Brain microvascular endothelial cell (primary cell): ENCODE measurements at places on chromosomes 11 and 22.

- DNase-seq, result no peak
Observed at GRCh38 chr11:104091281-104092096, 55.0 kb downstream of the DDI1 start.

DNA sequence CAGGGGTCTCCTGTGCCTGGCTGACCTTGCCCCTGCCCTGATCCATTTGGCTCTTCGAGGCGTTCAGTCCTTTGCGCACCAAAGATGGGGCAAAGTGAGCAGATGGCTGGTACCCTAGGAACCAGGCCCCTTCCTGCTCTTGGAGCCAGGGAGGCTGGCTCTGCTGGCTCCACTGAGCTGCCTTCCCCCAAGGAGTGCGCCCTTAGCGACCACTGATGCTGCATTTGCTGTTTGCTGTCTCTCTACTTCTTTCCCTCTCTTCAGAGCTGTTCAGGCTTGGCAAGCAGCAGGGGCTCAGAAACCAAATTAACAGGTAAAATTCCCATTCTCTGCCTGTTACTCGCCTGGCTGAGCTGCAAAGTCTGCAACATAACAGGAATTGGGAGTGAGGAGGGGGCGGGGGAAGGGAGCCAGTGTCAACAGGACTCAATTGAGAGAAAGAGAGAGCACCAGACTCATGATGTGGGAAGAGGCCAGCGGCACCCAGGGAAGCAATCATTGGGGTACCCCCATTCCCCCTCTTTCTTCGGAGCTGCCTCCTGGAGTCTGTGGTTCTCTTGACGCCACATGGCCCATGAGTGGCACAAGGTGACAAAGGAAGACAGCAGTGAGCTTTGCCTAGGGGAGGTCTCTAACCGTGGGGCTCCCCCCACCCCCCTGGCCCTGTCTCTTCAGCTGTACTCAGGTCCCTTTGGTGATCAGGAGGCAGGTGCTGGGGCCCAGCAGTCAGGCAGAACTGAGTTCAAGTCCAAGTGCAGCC lies 102.3 kb downstream of the TP53I11 start:
- DNase-seq, result no peak

- peak; percentile 18 for DNase-seq
Observed at GRCh38 chr22:35630387-35630793, 13.3 kb upstream of the MB start.

DNA sequence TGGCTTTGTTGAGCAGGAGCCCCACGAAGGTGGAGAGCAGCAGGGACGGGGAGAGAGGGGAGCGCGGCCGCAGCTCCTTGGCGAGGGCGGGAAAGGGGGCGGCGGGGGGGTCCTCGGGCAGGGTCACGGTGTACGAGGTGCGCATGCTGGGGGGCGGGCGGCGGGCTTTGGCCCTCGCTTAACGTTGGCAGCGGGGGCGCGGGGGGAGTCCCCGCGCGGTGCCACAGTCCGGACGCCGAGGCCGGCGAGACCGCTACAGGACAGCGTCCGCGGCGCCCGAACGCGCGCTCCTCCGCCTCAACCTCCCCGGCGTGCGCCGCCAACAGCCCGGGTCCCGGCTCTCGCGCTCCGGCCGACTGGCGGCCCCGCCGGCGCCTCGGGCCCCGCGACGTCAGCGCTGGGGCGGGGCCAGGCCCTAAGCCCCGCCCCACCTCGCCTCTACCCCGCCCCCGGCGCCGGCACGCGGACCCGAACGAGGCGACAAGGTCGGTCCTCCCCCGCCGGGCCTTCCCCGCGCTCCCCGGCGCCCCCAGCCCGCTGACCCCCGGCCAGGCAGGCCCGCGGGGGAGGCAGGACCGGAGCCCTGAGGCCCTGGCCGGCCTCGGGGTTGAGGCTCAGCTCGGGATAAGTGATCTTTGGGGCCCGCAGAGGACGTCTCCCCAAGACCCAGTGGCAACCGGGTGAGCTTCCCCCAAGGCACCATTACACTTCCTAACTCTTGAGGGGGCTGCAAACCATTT lies 17.5 kb downstream of the USP2 start:
- no peak for DNase-seq

GRCh38 chr11:121958971-121959325 lies 157.1 kb downstream of the BLID start:
- no peak for DNase-seq

- DNase-seq, result no peak
Observed at GRCh38 chr22:48306785-48307510, 1520.7 kb downstream of the BRD1 start.

DNA sequence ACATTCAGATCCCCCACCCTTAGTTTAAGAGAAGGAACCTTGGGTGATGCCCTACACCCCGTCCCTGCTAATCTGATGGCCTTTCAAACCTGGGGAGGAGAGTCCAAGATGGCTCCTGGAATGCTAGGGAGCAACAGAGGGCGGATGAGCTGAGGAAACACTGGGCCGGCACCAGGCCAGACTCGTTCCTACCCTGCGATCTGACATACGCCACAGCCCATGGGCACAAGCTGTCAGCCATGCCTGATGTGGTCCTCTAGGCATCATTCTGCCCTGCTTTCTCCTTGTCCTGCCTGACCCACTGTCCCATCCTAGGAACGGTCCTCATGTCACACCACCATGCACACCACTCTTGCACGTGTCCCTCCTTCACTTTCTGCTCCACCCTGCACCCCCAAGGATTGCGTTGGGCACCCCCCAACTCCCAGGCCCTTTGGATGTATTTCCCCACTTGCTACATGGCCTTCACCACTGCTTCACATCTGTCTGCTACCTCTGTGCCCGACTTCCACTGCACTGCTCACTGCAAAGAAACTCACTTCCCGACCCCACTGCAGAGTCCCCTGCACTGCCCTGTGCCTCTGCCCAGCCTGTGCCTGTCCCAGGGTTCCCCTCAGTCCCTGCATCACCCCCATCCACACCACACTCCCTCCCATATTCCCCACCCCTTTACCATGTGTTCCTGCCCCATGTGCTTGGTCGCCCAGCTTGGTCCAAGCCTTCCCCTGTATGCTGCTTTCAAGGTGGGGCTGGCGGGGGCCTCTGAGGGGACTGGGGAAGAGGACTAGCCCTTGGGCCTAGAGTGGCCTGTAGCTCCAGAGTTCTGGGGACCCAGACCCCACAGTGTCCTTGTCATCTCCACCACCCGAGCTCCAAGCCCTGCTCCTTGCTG lies 29.2 kb downstream of the USP35 start:
- DNase-seq, result no peak

GRCh38 chr11:35501776-35502175 lies 23.6 kb downstream of the PAMR1 start:
- DNase-seq, result no peak

DNA sequence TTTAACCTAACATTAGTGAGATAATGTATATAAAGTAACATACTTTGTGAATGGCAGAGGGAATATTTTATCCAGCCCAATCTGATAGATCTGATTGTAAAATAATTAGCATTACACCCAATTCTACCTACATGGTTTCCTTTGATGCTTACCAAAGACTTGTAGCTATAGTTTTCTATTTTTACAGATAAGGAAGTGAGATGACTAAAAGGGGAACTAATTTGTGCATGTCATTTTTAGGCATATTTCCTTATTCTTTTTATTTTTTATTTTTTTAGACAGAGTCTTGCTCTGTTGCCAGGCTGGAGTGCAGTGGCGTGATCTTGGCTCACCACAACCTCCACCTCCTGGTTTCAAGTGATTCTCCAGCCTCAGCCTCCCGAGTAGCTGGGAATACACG lies 793.7 kb upstream of the LRRC4C start:
- no peak for DNase-seq

DNA sequence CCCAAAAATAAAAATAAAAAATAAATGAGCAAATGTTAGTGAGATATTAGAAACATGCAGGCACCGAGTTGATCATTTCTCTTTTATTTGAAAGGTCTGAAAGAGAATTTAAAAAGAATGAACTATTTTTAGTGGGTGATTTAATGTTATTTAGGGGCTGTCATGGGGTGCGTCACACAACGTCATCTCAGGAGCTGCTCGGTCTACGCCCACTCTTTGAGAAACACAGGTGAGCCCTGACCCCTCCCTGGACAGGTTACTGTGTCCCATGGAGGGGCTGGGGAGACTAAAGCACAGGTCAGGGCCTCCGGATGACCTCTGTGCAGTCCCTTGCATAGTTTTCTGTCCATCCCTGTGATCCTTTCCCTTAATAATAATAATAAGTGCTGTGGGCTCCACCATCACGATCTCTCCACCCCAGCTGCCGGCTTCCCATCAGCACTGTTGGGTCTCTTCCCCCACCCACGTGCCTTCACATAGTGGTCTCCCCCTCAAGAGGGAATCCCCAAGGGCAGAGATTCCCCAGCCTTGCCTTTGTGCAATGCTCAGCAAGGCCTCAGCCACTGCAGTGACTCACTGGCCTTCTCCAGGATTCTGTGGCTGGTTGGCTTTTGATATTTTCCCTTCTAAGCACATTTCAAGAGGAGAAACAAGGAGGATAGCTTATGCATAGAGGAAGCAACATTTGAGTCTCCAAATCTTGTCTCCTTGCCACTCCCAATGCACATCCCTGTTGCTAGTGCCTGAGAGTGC lies 159.9 kb downstream of the TTC17 start:
- DNase-seq, result peak; percentile 38

DNA sequence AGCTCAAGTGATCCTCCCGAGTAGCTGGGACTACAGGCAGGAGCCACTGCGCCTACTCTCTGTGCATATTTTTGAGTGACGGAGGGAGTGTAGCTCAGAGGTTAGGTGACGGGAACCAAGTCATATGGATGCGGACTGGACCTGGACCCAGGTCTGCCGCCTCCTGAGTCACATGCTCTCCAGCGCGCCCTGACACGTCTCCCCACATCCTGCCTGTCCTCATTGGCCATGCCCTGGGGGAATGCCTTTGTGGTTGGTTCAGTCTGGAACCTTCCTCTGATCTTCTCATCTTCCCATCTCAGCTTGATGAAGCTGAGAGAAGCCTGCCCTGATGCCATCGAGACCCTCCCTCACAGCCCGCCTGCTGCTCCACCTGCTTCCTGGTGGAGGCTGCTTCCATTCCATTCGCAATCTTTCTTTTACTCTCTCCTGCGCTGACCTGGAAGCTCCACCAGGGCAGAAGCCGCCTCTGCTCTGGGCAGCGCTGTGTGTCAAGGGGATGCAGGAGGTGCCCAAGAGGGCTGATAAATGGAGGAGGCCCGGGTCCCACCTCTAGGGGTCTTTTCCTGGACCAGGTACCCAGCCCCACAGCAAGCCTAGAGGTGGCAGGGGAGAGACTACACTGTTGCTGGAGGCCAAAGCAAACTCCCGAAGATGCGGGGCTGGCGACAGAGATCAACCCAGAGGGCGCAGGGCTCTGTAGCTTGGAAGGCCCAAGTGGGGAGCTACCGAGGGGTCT lies 13.9 kb upstream of the BAIAP2L2 start:
- DNase-seq, result no peak

DNA sequence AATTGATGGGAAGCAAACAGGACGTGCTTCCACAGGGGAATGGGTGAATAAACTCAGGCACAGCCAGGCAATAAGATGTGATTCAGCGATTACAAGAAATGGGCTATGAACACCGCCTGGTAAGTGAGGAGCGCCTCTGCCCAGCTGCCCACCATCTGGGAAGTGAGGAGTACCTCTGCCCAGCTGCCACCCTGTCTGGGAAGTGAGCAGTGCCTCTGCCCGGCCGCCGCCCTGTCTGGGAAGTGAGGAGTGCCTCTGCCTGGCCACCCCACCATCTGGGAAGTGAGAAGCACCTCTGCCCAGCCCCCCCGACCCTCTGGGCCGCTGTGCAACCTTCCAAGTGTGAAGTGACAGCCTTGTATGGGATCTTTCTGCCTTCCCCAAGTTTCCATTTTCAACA lies 73.2 kb upstream of the PRR5 start:
- DNase-seq, result no peak

DNA sequence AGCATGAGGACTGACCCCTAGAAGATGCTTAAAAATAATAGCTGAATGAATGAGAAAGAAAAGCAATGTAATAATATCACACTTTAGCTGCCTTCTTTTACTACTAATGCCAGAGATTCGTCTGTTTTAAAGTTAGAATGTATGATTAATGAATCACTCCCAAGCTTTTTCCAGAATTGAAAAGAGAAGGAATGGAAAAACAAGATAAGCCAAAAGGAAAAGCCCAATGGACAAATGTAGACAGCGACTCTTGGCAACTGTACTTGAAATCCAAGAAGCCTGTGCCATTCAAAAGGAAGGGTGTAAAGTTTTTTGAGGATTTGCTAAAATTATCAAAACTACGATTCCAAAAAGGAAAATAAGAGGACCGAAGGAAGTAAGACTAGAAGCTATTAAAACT lies 40.8 kb upstream of the PAMR1 start:
- no peak for DNase-seq

- DNase-seq, result no peak
Observed at GRCh38 chr11:92644595-92645445, 324.6 kb upstream of the MTNR1B start.

DNA sequence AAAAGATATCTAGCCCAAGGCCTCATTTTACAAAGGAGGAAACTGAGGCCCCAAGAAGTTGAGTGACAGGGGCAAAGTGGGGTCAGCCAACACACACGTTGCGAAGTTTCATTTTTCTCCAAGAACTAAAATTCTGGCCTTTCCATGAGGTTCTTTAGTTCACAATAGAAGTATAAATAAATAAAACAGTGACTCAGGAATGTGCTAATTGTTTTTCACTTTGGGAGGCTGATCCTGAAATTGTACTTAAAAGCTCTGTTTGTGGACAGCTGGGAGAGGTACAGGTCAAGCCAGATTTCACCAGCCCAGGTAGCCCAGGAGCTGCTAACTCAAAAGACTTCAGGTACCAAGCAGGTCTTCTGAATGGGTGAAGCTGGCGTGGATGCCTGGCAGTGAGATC lies 105.2 kb downstream of the TRAF6 start:
- no peak for DNase-seq

GRCh38 chr11:85062659-85063058 lies 564.5 kb downstream of the DLG2 start:
- no peak for DNase-seq

DNA sequence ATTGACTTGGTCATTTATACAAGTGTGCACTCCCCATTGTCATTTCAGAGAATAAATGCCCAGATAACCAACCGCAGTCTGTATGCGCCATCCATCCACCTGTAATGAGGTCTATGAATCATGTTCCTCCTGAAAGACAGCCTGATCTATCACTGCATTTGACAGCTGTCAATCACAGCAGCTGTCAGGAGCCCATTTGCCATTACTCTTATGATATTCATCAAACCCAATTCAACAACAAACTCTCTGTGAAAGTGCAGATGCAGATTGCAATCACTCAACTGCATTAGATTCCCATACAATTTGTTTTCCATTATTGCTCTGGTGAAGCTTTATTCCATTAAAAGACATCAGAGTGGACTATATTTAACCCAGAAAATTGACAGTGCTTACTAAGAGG lies 586.9 kb upstream of the KIRREL3 start:
- no peak for DNase-seq

- DNase-seq, result no peak
Observed at GRCh38 chr11:133354069-133354468, 178.2 kb downstream of the OPCML start.
